ENCODE measurements at places on chromosomes 16 and 17. TPM values are rescaled to one million over a fixed set of nuclear protein-coding genes. Genes with fewer than 3 reads are reported as not detected.

- DNase-seq = no peak
Measured at GRCh38 chr17:51015145-51015558, 105.5 kb downstream of the SPAG9 start.

GRCh38 chr16:24821129-24821528, 24.6 kb upstream of the SLC5A11 start:
- DNase-seq = no peak

- no peak for DNase-seq
Measured at GRCh38 chr17:9958586-9959281, 53.7 kb upstream of the RCVRN start.

The MLST8 gene
- total RNA-seq = 14.4 TPM

The ETV4 gene
- total RNA-seq = 0.08 TPM

The TBC1D3H gene
- total RNA-seq = not detected

DNA sequence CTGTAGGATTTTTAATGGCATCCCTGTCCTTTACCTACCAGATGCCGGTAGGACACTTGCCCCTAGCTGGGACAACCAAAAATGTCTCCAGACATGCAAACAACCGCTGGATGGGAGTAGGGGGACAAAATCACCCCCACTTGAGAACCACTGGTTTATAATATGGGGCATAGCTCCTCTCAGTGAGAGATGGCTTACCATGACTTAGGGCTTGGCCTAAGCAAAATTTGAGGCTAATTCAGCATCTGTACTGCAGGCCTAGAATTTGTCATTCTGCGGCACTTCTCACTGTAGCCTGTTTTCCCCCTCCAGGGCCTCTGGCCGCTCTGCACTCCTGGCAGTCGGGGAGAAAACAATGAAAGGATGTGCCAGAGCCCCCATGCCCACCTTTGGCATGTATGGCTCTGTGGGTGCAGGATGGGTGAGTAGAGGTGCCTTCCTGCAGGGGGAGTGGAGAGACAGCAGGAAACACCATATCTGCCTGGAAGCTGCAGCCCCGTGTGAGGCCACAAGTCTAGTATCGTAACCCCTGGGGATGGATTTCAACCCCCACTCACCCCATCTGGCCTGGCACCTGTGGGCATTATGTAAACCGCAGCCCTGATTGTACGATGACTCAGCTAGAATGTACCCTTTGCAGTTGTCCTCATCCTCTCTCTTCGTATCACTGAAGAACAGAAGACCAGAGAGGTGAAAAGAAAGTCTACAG, 268.1 kb downstream of the SOX9 start:
- no peak for DNase-seq

GRCh38 chr17:77140878-77141767, at the start of gene SEC14L1:
SEC14L1 (plus strand) TSS chr17:77140969; CDS start chr17:77143597, 2,628 bp downstream.
- peak; percentile 70 for DNase-seq

DNA sequence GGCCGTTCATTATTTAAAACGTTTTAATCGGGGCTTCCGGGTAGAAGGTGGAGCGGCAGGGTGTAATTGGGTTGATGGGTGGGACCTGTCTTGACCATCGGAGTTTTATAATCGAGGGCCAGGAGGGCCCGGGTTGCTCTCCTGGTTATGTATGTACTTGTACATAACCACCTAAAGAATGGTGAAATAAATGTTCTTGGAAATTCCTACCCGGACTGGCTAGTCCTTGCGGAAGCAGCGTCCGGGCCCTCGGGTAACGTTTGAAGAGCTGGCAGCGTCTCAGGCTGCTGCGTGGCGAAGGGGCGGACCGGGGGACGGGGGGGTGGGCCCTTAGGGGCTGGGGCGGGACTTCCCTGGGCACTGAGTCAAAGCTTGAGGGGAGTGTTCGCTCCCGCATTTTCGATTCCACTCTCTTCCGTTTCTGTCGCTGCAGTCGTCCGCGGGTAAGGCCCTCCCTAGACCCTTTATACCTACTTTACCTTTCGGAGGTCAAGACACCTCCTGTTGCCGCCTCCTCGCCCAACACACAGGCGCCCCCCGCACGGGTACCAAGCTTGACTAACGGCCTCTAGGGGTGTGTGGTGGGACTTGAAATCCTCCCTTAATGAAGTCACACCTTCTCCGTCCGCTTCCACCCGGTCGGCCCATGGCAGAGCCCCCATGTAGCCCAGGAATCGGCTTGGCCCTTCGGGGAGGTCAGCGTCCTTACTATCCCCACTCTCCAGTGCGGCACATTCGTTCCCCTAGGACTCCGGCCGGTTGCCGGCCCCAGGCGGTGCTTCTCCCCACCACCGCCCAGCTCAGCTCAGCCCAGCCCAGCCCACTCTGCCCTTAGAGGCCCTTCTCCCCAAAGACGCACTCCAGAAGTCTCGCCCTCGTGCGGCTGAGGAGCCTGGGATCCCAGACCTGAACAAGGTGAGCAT, at the start of gene TMEM106A:
Gene TMEM106A, plus strand, starts transcription at position 396 of the 923 bp plus-strand sequence. CDS start 1,167 bp downstream, outside the sequence.
- peak; percentile 76 for DNase-seq

The RASL10B gene
- 3.8 TPM for total RNA-seq

DNA sequence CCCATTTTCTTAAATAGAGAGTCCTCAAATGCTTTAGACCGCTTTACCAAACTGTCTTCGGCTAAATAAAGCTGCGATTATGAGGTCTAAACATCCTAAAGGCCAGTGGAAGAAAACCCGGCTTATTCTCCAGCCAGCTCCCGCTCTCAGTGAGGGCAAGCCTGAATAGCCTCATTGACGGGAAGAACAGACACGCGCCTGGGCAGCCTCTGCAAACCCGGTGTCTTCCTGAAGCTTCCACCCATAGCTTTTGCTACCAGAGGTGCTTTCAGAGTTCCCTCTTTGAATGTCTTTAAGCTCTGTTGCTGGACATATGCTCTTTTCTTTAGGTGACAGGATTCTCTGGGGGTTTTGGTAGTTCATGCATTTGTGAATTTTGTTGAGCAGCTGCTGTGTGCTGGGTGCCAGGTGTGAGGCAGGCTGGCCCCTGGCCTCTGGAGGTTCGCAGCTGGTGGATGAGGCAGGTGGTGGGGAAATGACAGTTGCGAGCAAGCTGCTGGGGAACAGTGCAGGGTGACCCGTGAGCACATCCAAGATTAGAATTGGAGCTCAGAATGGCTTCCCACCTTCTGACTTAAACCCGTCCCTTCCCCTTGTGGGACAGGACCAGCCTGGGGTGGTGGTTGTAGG, 44.7 kb downstream of the CRISPLD2 start:
- DNase-seq = no peak

DNA sequence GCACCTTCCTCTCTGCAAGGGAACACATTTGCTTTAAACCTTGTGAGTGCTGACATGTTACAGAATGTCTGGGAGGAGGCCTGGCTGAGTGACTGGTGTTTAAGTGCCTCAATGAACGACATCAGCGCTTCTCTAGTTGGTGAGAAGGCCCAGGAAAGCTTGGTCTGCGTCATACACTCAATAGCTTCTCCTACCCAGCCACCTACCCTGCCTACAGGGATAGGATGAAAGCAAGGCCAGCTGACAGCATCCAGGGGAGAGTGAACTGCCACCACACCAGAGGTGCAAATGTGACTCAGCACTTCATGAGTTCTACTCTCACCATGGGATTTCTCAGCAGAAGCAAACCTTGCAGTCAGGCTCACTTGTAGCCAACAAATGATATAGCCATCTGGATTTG, 31.7 kb upstream of the CFAP20 start:
- no peak for DNase-seq

DNA sequence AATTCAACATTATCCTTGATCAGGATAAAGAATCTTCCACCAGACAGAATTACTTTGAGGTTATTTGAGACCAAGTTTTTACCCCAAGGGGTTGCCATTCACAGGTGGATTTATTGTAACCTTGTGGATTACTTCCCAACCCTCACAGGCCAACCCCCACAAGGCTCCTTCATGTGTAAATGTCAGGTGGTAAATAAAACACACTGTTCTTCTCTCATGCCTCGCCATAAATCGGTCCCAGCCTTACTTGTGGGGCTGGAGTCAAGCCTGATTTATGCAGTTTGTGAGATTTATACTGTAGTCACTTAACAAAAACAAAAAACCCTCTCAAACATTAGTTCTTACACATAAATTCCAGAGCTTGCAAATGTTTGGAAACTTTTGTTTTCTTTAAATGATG, 98.6 kb upstream of the IRX3 start:
- DNase-seq = no peak

The TPSB2 gene
- 0.09 TPM for total RNA-seq

GRCh38 chr17:31007695-31008373, 37.0 kb downstream of the RNF135 start:
- no peak for DNase-seq

GRCh38 chr16:18827890-18828289, 26.5 kb upstream of the ARL6IP1 start:
- no peak for DNase-seq

The NAGS gene
- 21.5 TPM for total RNA-seq

The SUMO2 gene
- 79.0 TPM for total RNA-seq

The MT1E gene
- total RNA-seq = 206 TPM

The MPP3 gene
- total RNA-seq = 1.3 TPM

The ENPP7 gene
- 12.0 TPM for total RNA-seq

The ZNF205 gene
- 6.9 TPM for total RNA-seq

GRCh38 chr17:48022901-48023300, 14.7 kb downstream of the COPZ2 start:
- no peak for DNase-seq

DNA sequence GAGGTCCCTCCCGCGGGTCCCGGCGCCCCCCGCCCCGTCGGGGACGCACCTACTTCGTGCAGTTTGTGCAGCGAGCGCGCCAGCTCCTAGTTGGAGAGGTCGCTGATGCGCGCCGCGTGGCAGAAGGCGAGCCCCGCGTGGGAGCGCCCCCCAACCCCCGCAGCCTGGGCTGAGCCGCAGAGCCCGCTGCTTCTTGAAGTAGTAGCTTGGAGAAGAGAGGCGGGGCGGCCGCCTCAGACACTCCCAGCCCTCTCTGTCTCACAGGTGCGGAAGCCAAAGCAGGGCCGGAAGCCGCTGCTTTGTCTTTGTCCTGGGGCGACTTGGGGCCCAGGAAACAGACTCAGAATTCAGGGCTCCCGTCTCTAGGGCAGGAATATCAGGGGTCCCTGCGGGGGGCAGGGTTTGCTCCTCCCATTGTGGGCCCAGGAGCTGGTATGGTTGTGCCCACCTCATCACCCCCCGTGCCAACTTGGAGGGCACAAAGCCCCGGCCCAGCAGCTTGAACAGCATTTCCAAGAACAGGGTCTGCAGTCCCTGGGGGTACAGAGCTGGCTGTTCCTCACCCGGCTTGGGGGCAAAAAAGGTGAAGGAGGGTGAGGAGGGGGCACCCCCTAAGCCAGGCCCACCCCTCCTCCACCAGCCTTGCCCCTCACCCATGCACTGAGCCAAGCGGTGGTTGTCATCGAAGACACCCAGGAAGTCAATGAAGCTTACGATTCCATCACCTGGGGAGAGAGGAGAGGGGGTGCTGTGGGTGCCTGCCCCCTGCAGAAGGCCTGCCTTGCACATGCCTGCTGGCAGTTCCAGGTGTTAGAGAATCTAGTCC, 13.5 kb downstream of the SPATA32 start:
- DNase-seq = no peak

The TSEN54 gene
- 15.1 TPM for total RNA-seq

DNA sequence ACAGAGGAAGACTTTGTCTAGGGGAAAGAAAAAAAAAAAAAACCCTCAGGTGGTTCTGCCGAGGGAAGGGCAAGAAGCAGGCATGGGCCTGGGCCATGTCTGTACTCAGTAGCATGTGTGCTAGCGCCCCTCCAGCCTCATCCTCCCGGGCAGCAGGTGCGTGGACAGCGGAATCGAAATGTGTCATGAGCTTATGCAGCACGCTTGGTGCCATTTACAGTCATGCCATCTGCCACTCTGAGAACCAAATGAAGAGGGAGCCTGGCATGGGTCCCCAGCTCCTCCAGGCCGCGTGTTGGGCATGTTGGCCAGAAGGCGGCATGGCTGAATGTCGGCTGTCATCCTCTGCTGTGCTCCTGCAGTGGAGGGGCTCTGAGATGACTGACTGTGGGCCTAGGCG, 31.4 kb downstream of the CRAMP1 start:
- DNase-seq = no peak

The TPPP3 gene
- total RNA-seq = 0.84 TPM

- DNase-seq = no peak
Measured at GRCh38 chr16:15452246-15452855, 18.0 kb downstream of the BMERB1 start.
